Fibroblast of skin of abdomen (primary cell): ENCODE measurements at places on chromosomes 7 and 10.
A peak's percentile ranks its signal among the peaks of the same experiment; 100 is the strongest.

GRCh38 chr10:11245510-11245909 is 227.8 kb downstream of the CELF2 start:
- no peak for DNase-seq

- no peak for DNase-seq
Measured at GRCh38 chr10:25177093-25177753, 2.4 kb downstream of the GPR158 start.

GRCh38 chr7:135539629-135540028 is 18.1 kb upstream of the NUP205 start:
- DNase-seq = no peak

GRCh38 chr7:101560856-101561255 is 68.2 kb downstream of the MYL10 start:
- no peak for DNase-seq

GRCh38 chr10:33684211-33684611 is 349.7 kb upstream of the NRP1 start:
- DNase-seq = peak; percentile 23

- no peak for DNase-seq
Measured at GRCh38 chr7:81187753-81188152, 268.9 kb upstream of the SEMA3C start.

- peak; percentile 89 for DNase-seq
Measured at GRCh38 chr7:3861941-3862340, 560.9 kb downstream of the SDK1 start.

DNA sequence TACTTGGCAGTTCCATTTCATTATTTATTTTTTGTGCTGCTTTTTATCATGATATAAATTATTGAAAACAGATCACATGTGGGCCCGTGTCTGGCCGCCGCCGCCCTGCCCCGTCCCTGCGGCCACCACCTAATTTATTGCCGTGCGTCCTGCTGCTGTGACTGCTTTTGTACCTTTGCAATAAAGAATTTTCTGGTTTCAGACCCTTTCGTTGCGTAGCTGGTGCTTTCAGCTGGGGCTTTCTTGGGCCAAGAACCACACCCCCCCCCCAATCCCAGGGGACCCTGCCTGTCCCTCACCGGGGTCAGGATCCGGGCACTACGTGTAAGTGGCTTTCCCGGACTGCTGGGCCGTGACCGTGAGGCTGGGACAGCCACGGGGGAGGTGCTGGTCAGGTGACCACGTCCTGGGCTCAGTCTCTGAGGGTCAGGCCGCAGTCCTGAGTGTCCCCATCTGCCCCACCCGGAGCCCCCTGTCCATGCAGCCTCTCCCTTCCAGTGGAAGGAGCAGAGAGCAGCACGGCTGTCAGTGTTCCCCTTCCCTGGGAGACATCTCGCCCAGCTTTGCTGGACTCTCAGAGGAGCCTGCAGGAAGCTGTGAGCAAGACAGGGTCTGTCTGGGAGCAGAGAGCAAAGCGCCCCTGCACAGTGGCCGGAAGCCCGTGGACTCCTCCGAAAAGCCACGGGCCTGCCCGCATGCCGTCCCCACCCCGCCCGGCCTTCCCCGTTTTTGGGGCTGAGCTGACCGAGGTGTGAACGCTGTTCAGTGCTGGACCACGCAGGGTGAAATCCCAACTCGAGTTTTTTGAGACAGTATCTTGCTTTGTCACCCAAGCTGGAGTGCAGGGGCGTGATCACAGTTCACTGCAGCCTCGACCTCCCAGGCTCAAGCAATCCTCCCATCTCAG is 12.6 kb downstream of the MAFK start:
- no peak for DNase-seq

- DNase-seq = peak; percentile 86
Measured at GRCh38 chr10:3783682-3784432, 1.2 kb downstream of the KLF6 start.

GRCh38 chr7:127413962-127414361 is 21.5 kb upstream of the ZNF800 start:
- no peak for DNase-seq

GRCh38 chr10:26739071-26739631 is 41.6 kb downstream of the PDSS1 start:
- no peak for DNase-seq

DNA sequence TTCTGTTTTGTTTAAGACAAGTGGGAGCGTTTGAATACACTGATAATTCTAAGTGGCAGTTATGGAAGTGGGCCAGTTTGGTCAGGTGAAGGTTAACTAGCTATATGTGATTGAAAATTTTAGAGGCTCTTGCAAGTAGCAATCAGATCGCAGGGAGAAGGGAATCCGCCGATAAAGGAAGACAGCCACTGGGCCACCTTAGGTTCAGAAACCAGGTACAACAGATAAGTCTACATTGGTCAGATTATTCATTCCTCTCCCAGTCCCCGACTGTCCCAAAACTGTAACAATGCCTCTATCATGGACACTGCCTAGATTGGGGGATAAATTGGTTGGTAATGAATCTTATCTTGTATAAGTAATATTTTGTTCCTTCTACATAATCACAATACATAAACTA is 8.9 kb downstream of the ANK3 start:
- no peak for DNase-seq

GRCh38 chr7:90224195-90224594 is 12.7 kb downstream of the STEAP2 start:
- DNase-seq = no peak

DNA sequence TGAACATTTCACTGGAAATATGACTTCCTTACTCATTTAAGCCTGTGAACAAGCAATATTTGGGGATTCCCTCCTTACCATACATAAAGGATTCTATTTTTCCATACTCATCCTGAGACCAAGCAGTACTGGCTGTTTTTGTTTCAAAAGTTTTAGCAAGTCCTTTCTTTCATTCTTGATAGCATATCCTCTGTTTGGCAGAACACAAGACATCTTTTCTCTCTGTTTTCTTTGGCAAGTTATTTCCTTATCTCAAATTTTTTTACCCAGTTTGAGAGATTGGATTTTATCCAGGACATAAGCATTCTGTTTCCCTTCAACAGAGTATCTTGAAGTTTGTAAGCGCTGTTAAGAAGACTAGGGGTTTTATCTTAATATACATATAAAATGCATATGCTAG is 3.0 kb upstream of the WASL start:
- DNase-seq = no peak

- peak; percentile 28 for DNase-seq
Measured at GRCh38 chr10:100148353-100149211, 37.2 kb downstream of the ERLIN1 start.

DNA sequence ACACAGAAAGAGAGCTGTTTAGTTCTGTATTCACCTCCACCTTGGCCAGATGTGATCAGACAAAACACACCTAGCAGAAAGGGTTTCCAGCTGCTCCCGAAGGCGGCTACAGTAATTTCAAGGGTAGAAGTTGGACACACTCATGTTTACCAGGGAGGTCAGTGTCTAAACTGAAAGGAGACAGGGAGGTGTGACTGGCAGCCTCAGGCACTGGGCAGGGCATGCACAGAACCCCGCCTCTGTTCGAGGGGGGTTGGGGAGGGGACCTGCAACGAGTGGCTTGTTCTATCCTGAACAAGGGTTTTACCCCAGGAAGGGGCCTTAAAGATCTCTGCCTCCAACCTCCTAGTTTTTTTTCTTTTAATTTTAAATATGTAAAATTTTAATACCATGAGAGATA is 49.6 kb downstream of the BPGM start:
- DNase-seq = peak; percentile 11

- peak; percentile 99 for DNase-seq
Measured at GRCh38 chr10:13712837-13713581, 126.2 kb downstream of the PRPF18 start.

DNA sequence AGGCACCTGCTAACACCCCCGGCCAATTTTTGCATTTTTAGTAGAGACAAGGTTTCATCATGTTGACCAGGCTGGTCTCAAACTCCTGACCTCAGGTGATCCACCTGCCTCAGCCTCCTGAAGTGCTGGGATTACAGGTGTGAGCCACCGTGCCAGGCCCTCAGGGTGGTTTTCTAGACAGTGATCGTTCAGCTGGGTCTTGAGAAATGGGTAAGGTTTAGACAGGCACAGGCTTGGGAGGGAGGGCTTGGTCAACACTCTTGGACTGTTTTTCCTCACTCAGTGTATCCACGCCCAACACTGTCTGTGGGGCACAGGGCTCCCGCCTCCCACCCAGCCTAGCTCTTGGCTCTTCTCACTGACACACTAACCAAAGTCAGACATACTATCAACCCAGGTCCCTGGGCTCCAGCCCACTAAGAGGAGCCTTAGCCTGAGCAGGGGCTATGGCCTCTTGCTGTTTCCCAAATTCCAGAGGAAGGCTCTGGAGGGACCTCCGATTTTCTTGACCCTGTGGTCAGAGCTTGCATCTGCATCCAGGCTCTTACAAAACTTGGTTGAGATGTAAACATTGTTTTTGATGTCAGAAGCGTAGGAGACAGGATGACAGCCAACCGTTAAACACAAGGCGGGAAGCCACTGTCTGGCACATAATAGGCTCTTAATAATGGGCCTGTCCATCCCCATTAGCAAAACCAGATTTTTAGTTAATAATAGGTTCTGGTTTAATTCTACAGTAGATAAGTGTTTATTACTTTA is 143.9 kb downstream of the PRKAG2 start:
- no peak for DNase-seq

GRCh38 chr7:47404010-47404409 is 177.9 kb downstream of the TNS3 start:
- DNase-seq = no peak

DNA sequence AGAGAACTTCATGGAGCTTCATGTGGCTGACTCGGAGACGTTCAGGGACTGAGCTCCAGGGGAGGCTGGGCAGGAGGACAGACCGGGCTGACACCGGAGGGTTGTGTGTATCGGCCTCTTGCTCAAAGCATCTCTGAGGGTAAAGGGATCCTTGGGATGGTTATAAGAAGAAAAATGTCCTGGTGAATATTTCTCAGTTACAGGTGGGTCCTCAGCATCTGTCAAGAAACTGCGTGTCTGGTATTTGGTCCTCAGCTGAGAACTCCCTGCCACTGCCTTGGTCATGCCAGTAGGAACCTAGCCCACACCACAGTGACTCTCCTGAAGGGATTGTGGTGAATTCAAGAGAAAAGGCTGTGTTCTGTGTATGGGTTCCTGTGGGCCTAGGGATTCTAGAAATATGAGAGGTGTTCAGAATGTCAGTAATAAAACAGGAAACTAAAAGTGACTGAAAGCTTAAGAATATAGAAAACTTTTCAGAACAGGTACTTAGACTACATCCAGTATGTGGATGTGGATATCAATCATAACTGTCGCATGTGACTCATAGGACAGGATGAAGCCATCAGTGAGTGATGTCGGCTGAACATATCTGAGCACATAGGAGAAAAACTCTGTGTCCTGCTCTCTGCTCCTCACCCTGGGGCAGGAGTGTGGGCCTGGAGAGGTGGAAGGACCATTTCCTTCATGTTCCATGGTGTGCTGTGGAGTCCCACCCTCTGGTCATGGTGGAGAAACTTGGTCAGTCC is 28.4 kb downstream of the MBL2 start:
- no peak for DNase-seq

- no peak for DNase-seq
Measured at GRCh38 chr10:133394801-133395221, 854 bp downstream of the MTG1 start.

- no peak for DNase-seq
Measured at GRCh38 chr10:43075612-43076003, 1.3 kb upstream of the RET start.

- peak; percentile 39 for DNase-seq
Measured at GRCh38 chr10:110893559-110894179, 21.9 kb downstream of the PDCD4 start.

GRCh38 chr10:122199070-122199469 is 72.0 kb upstream of the BTBD16 start:
- no peak for DNase-seq

GRCh38 chr10:34740321-34740720 is 74.8 kb downstream of the PARD3 start:
- no peak for DNase-seq

DNA sequence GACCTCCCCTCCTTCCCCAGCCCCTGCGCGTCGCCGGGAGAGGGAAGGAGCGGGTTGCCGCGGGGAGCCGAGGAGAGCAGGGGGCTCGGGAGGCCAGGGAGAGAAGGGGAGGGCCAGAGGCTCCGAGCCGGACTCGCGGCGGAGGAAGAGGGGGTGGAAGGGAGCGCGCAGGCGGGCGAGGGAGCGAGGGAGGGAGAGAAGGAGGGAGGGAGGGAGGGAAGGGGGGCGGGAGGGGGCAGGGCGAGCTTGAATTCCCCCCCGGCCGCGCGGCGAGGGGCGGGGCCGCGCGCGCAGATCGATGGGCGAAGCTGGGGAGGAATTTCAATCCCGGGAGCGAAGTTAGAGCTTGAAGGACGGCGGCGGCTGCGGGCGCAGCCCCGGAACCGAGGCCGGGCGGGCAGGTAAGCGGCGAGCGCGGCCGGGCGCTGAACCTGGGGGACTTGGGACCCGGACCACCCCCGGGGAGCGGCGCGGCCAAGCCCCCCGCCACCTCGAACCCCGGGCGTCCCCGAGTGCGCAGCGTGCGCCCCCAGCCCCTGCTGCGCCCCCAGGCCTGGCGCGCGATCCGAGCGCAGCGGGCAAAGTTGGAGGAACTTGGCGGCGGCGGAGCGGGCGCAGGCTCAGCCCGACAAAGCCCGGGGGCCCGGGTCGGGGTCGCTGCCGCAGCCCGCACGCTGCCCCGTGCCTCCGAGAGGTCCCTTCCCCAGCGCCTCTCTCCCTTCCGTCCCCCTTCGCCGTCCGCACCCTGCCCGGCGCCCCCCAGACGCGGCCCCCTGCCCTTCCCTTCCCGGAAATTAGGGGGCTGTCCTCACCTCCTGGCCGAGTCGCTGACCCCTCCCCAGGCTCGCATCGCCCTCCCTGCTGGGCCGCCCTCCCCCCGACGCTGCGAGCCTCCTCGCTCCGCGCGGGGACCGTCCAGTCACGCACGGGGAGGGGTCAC is at the start of gene ELFN1:
ELFN1 (plus strand) TSS at position 324 of the 940 bp plus-strand sequence. CDS start 74,320 bp downstream, outside the sequence.
- peak; percentile 84 for DNase-seq

GRCh38 chr10:77686650-77687417 is 49.2 kb upstream of the KCNMA1 start:
- DNase-seq = no peak

DNA sequence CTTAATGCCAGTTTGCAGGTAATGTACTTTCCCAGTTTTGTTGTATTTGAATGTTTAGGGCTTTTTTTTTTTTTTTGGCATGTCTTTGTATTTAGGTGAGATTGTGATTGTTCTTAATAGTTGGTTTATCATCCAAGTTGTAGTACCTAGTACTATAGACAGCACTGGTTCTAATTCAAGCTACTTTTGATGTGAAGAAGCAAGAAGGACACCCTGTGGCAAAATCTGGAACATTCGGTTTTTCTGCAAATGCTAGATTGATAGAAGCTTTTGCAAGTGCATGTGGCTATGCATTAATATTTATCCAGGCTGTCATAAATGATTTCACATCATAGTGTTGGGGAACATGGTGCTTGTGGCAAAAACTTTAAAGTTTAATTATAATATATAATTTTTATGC is 248.9 kb downstream of the FOXP2 start:
- peak; percentile 32 for DNase-seq

DNA sequence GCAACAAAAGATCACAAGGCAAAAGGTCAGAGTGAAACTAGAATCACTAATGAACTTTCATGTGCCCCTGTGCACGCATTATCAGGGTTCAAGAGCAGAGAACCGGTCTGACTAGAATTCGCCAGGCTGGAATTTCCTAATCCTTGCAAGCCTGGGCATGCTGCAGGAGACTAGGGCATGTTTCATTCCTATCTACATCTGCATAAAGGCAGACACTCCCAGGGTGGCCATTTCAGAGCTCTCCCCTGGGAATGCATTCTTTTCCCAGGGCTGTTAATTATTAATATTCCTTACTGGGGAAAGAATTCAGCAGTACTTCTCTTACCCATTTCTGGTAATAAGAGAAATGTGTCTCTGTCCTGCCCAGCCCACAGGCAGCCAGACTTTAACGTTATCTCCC is 90.5 kb downstream of the CDC14C start:
- no peak for DNase-seq
